ENCODE measurements at places on chromosomes 6 and 20. TPM values are rescaled to one million over a fixed set of nuclear protein-coding genes. Genes with fewer than 3 reads are reported as not detected.

The NUS1 gene
- 24.8 TPM for total RNA-seq

The HLA-DRB5 gene
- total RNA-seq, result not detected

The DNMT3B gene
- 7.4 TPM for total RNA-seq

The TUBB2A gene
- total RNA-seq, result 57.4 TPM

The HCRTR2 gene
- total RNA-seq, result not detected

The MTFR2 gene
- 8.1 TPM for total RNA-seq

The MCCD1 gene
- total RNA-seq, result not detected
